ENCODE measurements at places on chromosomes 2 and 18.

GRCh38 chr2:84631047-84631446 lies 114.7 kb downstream of the DNAH6 start:
- DNase-seq, result peak; percentile 0

- DNase-seq, result no peak
Observed at GRCh38 chr2:181821049-181821448, 70.5 kb upstream of the ITPRID2 start.

DNA sequence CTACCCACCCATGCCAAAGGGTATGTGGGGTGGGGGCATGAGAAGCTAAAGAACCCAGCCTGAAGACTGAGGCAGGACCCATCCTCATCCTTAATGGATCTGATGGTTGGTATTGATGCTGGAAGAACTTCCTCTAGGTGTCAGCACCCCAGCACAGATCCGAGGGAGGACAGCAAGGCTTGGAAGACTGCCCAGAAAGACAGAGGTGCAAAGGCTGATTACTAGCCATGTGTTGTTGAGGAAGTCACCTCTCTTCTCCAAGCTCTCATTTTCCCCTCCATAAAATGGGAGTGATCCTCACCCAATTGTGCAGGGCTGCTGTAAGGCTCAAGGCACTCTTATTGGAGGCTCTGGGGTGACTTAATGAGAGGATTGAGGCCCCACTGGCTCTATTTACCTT lies 256.5 kb downstream of the CELF4 start:
- DNase-seq, result no peak

- DNase-seq, result no peak
Observed at GRCh38 chr2:179744401-179744800, 117.0 kb downstream of the ZNF385B start.

DNA sequence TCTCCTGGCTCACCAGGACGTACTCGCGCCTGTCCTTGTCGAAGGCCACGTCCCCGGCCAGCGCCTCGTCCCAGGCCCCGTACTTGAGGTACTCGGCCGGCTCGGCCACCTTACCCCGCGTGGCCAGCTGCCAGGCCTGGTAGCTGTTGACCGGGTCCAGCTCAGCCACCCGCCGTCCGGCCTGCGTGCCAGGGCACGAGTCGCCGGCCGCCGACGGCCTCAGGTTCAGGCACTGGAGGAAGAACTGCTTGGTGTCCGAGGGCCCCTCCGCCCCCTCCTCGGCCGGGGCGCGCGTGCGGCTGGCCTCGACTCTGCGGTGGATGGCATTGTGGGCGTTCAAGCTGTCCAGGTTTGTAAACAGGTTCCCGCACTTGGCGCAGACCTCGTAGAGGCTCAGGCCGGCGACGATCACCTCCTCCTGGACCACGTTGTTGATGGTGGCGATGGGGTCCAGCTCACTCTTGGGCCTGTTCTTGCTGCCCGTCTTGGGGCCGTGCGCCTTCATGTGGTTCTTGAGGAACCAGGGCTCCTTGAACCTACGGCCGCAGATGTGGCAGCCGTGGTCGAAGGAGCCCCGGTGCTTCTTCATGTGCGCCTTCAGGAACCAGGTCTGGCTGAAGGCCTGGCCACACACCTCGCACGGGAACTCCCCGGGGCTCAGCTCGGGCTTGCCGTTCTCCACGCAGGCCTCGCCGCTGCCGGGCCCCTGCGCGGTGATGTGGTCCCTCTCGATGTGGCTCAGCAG lies 53.2 kb downstream of the ZNF516 start:
- no peak for DNase-seq
